ENCODE measurements at places on chromosomes 2 and 18. TPM values are rescaled to one million over a fixed set of nuclear protein-coding genes. Genes with fewer than 3 reads are reported as not detected.

The CAVIN2 gene
- total RNA-seq = 71.1 TPM

The SCYGR2 gene
- total RNA-seq = not detected

The REG3G gene
- total RNA-seq = not detected

The DTNB gene
- 26.2 TPM for total RNA-seq

The NEB gene
- total RNA-seq = 2.2 TPM

The MEP1B gene
- total RNA-seq = not detected

The MDH1B gene
- total RNA-seq = 1.9 TPM

The HOXD9 gene
- total RNA-seq = 4.9 TPM

The ASB18 gene
- total RNA-seq = not detected

The C1QL2 gene
- not detected for total RNA-seq

The ALPG gene
- total RNA-seq = not detected

The SNED1 gene
- 148 TPM for total RNA-seq

- no peak for DNase-seq
These were observed 180.3 kb downstream of the MYO5B start for GRCh38 chr18:50014606-50015005.

- DNase-seq = no peak
These were observed 344.5 kb downstream of the LRATD1 start for GRCh38 chr2:14977021-14977420.

DNA sequence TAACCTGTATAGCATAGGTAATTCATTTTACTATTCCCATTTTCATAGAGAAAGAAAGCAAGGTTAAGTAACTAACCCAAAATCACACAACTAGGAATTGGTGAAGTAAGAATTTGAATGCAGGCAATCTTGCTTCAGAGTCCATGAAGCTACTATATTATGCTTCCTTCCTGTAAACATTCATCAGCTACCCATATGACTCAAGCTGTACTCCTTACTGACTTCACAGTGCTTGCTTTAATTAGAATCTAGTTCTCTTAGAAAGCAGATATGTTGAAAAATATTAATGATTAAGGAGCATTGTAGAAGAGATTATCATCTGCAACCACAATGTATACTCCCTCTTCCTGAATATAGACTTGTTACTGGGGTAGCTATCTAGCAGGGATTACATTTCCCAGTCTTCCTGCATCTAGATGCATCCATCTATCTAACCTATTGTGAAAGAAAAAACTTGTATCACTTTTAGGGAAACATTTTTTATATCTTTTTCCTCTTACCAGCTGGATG, 961.6 kb upstream of the CHAC2 start:
- DNase-seq = no peak

- no peak for DNase-seq
These were observed 371.1 kb downstream of the TXNL1 start for GRCh38 chr18:56267334-56267733.

DNA sequence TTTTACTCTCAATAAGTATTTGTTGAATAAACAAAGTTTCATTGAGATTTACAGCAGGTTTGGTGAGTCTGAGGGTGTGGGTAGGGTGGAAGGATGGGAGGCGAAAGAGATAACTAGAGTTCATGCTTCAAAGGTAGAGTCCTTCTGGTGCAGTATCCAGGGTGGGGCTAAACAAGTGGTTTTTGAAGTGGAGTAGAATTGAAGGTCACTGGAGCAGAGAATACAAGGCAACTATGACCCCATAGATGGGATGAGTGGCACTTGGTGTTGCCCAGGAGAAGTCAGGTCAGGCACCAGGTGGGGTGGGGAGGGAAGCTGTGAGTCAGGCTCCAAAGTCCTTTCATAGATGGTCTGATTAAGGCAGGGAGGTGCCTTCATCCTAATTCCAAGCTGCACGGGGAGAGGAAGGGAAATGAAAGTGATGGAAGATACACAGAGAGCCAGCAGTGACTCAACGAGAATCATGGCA, 6.6 kb upstream of the CAB39 start:
- DNase-seq = no peak

GRCh38 chr2:85511008-85511811, 27.8 kb upstream of the MAT2A start:
- DNase-seq = no peak

DNA sequence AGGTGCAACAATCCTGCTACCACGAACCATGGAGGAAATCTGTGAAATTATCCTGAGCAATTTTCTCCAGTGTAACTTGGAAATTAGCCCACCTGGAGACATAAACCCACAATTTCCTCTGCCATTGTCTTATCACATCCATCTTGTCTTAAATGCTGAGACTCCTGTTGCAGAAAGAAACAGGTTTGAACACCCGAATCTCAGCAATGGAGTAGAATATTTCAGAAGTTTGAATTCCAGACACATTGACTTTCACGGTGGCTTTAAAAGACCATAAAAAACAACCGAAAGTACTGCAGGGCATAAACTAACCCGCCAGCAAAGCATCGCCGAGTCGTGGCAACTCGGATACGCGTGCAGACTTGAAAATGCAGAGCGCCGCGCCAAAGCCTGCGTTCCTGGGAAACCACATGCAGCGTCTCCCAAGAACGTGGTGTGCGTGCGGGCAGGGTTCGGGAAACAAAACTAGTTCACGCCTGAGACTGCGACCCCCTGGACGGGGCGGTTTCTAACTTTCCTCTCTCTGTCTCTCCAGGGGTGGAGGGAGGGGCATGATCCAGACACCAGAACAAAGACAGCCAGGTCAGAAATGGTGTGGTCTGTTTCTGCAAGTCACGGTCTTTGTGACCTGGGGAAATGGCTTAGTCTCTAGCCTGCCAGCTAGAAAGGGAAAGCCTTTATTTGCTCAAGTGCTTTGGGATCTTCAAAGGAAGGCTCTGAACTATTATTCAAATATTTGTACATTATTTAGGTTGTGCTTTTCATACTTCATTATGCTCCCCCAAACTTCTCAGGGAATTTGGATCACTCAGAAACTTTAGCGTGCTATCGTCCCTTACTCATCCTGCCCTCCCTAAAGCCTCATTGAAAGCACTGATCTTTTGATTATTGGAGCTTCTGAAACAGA, 26.9 kb upstream of the KCTD1 start:
- DNase-seq = peak; percentile 75

DNA sequence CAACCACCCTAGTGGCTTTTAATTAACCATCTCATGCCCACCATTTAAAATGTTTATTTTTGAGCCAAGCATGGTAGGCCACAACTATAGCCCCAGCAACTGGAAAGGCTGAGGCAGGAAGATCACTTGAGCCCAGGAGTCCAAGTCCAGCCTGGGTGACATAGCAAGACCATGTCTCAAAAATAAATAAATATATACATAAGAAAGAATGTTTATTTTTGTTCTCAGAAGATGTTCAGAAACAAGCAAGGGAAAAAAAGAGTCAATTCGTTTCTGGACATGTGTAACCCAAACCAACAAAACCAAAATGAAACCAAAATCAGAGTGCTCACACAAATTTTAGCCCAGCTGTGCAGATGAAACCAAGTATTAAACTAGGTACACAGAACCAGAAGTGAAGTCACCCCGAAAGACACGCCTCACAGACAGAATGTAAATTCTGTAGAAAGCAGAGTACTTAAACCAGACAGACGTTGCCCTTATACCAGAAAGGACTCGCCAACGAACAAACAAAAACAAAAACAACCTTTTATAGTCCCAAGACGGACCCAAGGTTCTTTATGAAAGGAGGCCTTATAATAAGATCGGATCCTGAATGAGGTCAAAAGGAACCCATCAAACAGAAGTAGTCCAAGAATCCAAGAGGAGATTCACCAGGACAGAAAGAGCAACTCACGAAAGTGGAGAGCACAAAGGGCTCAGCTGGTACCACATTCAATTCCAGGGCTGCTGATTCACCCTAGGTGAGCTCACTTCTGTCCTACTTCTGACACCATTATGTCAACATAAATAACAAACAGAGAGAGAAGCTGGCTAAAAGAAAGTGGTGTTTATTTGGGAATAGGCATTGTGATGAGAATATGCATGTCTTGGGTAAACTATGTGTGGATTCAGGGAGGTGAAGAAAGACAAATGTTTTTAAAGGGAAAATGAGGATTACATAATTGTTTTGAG, 31.8 kb upstream of the MTCL1 start:
- DNase-seq = no peak

DNA sequence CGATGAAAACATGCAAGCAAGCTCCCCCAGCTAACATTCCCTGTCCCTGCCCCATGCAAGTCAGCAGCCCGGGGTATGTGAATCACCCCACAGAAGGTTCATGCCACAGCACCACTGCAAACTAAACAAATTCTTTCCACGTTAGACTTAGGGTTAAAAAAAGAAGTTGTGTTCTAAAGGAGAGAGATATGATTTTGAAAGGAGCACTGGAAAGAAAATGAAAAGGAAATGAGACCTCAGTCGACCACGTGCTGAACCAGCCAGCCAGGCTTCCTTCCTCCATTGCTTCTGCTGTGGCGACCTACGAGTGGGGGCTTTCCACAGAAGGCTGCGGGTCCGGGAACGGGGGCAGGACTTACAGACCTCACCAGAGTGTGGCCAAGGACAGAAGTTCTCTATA, 52.0 kb downstream of the ARL4C start:
- peak; percentile 67 for DNase-seq

GRCh38 chr2:208039376-208040110, 14.2 kb upstream of the PLEKHM3 start:
- DNase-seq = no peak

- DNase-seq = no peak
These were observed 129.0 kb upstream of the REG3G start for GRCh38 chr2:78896536-78896935.

DNA sequence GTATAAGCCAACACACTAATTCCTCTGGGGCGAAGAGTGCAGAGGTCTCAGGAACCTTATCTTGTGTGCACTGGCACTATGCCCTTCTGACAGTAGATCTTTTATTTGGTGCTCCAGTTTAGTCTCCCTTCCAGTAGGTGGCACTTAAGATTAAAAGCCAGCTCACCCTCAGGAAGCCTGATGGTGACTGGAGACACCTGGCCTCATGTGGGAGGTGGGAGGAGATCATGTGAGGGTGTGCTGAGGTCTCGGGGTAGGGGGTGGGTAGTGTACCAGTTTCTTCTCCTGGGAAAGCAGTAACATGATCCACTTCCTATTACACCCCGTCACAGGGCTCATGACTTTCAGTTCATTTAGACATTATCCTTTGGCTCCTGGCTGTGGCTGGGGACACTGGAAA, 654.9 kb downstream of the ADCYAP1 start:
- DNase-seq = no peak

DNA sequence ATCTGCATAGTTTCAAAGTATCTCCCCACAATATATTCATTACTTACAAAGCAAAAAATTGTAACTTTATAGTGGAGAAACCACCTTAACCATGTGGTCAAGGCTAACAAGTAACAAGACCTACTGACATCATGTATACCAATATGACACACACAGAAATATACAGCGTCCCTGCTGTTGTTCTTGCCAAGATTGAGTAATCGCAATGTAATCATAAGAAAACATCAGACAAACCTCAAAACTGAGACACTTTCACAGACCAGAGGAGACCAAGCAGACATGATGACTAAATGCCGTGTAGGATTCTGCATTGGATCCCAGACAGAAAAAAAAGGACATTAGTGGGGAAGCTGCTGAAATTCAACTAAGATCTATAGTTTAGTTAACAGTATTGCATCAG, 123.0 kb downstream of the ACAA2 start:
- no peak for DNase-seq

- no peak for DNase-seq
These were observed 81.2 kb downstream of the UGGT1 start for GRCh38 chr2:128172191-128172590.

DNA sequence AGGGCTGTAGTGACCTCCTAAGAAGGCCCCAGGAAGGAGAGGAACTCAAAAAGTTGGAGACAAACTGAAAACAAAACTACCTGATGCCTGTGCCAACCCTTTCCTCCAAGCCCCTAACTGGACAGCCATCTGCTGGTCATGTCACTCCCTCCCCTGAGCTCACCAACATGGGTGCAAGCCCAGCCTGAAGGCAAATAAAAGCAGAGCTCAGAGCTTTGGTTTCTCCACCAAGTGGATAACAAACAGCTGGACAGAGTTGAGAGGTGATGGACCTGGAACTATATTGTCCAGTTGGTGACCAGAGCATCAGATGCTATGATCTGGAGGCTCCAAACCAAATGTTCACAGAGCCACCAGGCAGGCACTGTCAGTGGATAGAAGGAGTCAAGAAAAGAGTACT, 34.6 kb upstream of the MAL start:
- DNase-seq = no peak

DNA sequence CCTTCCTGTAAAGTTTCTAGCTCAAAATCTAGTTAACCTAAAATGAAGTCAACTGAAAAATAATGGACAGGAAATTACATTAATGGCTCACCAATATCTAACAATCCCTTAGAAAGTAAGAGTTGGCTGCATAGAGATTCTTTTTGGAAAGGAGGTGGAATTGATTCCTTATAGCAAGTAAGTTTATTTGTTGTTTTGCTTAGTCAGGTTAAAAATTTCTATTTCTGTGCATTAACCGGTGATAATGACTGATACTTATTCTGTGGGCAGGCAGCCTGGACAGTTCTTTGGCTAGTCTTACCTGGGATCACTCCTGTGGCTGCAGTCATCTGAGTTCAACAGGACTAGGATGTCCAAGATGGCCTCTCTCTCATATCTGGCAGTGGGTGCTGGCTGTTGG, 6.9 kb upstream of the BCL2L11 start:
- no peak for DNase-seq

GRCh38 chr2:14237902-14238301, 394.6 kb upstream of the LRATD1 start:
- no peak for DNase-seq

GRCh38 chr18:47794725-47795433, 135.6 kb downstream of the SMAD2 start:
- no peak for DNase-seq

DNA sequence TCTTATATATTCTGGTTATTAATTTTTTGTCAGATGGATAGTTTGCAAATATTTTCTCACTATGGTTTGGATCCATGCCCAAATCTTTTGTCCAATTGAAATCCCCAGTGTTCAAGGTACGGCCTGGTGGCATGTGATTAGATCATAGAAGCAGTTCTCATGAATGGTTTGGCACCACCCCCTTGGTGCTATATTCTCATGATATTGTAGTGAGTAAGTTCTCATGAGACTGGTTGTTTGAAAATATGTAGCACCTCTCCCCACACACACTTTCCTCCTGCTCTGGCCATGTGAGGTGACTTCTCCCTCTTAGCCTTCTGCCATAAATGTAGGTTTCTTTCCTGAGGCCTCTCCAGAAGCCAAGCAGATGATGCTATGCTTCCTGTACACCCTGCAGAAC, 107.7 kb upstream of the KYNU start:
- DNase-seq = no peak

GRCh38 chr2:27920148-27920885, 29.8 kb downstream of the BABAM2 start:
- no peak for DNase-seq

DNA sequence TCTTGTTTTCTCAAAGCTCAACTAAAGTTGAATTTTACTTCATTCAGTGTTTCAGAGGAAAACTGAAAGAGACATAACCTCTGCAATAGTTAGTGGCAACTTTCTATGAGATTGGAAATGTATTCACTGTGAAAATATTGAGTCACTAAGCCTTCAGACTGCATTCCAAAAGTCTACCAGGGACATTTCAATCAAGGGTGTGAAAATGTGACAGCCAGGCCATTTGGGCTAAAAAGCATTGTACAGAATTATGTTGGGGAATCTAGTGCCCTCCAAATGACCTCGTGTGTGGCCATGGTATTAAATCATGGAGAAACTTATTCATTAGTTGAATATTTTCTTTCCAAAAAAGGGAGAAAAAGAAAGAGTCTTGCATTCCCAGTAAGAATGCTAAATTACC, 251.9 kb downstream of the GRB14 start:
- no peak for DNase-seq
